ENCODE measurements at places on chromosomes 11 and 22.

DNA sequence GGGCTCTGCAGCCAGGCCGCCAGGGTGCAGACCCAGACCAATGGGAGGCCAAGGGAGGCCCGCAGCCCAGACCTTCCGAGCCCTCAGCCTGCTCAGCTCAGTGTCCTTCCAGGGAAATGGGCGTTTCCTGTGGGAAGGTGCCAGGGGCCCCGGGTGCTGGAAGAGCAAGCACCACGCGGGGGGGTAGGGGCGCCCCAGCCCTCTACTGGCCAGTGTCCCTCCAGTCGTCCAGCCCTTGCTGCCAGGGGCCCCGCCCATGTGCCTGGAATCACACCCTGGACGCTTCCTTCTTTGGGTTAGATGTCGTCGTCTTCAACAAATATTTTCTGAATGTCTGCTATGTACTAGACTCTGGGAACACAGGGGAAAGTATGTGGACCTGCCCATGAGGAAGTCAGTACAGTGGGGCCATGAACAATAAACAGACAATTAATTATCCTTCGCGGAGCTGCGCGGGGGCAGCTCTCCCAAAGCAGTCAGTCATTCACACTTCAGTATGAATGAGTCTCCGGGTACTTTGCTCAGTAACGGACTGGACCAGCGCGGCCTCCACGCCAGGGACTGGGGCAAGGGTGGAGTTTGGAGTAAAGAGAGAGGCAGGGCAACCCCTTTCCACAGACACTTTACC, 60.2 kb downstream of the CDKN1C start:
- DNase-seq = no peak

DNA sequence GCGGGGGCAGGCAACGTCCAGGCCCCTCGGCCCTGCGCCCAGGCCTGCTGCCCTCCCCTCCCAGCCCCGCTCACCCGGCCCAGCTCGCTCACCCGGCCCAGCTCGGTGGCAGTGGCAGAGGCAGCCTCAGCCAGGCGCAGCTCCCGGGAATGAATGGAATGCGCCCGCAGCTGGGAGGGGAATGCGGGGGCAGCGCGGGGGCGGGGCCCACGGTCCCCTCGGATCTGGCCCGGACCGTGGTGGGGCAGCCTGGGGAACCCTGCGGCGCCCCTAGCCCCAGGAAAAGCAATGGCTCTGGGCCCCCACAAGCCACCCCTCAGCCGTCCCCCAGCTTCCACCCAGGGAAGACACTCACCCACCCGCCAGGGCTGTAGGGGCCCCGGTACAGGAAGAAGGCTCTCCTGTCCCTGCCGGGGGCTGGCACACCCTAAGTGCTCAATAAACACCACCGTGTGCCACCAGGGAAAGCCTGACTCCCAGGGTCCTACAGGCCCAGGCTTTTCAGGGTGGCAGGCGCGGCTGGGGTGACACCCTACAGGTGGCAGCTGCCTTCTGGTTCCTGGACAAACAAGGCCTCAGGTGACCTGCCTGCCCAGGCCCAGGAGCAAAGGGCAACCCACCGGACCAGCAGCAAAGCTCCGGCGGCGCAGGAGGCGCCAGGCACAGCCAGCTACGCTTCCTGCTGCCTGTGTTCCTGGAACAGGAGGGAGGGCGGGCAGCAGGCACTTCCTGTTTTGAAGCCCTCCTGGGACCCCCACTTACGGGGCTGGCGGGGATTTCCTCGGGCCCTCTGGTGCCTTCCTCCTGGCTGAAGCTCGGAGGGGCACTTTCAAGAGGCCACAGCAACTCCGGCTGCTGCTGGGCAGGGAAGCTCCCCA, 13.8 kb downstream of the PLXNB2 start:
- DNase-seq = peak; percentile 36

DNA sequence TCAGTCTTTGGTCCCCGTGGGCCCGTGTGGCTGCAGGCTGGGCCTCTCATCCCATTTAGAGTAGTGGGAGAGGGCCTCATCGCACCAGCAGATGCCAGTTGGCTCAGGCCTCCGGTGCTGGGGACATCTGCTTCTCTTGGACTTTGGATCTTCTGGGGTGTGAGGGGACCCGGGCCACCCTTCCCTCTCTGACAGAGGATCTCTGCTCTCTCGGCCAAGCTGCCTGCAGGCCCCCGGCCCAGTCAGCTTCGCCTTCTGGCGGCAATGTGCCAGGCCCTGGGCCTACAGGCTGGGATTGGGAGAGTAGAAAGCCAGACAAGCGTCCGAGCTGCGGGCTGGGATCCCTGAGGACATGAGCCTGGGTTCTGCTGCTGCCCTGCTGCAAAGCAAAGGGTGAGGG, 15.0 kb upstream of the FGF3 start:
- DNase-seq = no peak

DNA sequence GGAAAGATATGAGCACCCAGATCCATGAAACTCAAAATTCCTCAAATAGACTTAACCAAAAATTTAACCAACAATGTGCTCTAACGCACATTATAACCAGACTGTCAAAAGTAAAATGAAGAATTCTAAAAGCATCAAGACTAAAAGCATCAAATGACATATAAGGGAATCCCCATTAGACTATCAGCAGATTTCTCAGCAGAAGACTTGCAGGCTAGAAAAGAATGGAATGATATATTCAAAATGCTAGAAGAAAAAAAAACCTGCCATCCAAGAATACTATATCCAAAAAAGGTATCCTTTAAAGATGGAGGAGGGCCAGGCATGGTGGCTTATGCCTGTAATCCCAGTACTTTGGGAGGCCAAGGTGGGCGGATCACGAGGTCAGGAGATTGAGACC, 117.5 kb upstream of the UBASH3B start:
- no peak for DNase-seq

GRCh38 chr22:22897091-22897490, 9.5 kb downstream of the IGLL5 start:
- no peak for DNase-seq

GRCh38 chr11:122746050-122746478, 90.5 kb downstream of the UBASH3B start:
- DNase-seq = no peak

DNA sequence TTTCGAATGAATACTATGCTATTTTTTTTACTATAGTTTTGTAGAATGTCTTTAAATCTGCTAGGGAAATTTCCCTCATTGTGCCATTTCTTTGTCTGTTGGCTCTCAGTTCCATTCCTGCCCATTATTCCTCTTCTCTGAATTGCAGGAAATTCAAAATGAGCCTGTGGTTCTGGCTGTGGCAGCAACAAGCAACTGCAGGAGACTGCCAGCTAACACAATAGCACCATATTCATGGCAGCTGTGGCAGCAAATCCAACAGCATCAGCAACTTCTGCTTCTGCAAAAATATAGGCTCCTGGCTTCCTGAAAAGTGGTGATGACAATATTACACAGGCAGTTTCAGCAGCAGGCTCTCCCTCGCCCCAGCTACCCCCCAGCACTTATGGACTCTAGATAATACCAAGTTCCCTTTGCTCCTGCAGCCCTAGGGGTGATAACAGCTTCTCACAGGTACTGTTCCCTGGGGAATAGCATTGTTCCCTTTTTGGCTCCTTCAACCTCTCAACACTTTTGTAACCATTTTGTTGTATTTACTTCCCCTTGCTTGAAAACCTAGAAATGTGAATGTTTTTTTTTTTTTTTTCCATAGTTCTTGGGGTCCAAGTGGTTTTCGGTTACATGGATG, 9.3 kb downstream of the PATE4 start:
- DNase-seq = no peak

- DNase-seq = no peak
Measured at GRCh38 chr11:13134886-13135285, 125.8 kb downstream of the RASSF10 start.

- no peak for DNase-seq
Measured at GRCh38 chr11:82927264-82927880, 25.8 kb downstream of the DDIAS start.

DNA sequence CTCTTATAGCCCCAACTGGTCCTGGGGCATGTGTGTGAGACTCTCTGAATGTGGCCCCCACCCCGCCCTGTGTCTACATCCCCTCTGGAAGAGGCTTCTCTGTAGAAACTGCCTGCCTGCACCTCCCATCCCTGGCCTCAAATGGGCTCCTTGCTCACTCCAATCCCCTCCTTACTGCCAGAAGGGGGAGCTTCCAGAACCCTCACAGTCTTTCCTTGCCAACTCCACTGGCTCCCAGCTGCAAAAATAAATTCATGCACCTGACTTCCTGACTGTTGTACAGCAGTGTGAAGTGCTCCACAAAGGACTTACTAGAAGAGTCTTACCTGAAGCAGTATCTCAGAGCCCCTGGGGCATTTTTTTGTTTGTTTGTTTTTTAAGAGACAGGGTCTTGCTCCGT, 15.2 kb upstream of the SERPIND1 start:
- no peak for DNase-seq

- no peak for DNase-seq
Measured at GRCh38 chr22:29205252-29205593, 473 bp upstream of the EMID1 start.

- no peak for DNase-seq
Measured at GRCh38 chr11:62498492-62499286, 47.9 kb downstream of the AHNAK start.

DNA sequence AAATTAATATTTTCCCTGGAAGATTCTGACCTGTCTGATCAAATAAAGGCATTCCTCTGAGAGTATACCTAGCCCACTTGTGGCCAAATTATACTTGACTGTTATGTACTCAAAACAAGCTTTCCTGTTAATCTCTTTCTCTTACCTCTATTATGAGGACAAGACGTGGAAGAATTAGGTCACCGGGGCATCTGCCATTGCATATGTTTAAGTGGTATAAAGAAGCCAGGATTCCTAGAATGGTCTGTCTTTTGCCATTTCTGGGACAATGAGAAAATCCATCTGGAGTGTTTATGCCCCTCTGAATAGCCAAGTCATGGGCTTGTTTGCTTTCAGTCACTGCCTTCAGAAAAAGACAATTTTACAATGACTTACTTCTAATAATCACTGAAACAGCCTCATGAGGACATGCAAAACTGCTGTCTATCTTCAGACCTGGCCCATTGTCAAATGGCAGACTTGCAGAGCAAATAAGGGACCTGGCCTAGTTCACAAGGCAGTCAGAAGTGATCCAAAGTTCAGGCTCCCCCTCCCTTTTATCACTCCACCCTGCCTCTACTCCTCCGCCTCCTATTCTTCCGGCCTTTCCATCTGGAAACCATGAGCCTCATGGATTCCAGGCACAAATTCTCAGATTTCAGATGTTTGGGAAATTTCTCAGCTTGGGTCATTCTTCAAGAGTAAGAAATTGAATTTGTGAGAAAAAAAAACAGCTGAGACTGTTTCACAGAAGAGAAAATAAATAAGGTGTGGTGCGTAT, 128.1 kb upstream of the LDLRAD3 start:
- DNase-seq = no peak

- no peak for DNase-seq
Measured at GRCh38 chr22:50153056-50153755, 17.3 kb upstream of the PANX2 start.

- DNase-seq = no peak
Measured at GRCh38 chr11:119120639-119121007, 757 bp upstream of the HINFP start.

GRCh38 chr11:66020618-66021357, 5.5 kb downstream of the CATSPER1 start:
- DNase-seq = no peak

- DNase-seq = no peak
Measured at GRCh38 chr11:134951305-134951700, 539.3 kb upstream of the B3GAT1 start.

- no peak for DNase-seq
Measured at GRCh38 chr11:61035526-61035835, 64.0 kb downstream of the CD6 start.

GRCh38 chr11:2256951-2257700, 13.3 kb downstream of the ASCL2 start:
- DNase-seq = no peak

GRCh38 chr11:41775296-41775695, 315.8 kb upstream of the LRRC4C start:
- DNase-seq = no peak

- DNase-seq = no peak
Measured at GRCh38 chr11:64621283-64622019, 30.4 kb downstream of the SLC22A12 start.

DNA sequence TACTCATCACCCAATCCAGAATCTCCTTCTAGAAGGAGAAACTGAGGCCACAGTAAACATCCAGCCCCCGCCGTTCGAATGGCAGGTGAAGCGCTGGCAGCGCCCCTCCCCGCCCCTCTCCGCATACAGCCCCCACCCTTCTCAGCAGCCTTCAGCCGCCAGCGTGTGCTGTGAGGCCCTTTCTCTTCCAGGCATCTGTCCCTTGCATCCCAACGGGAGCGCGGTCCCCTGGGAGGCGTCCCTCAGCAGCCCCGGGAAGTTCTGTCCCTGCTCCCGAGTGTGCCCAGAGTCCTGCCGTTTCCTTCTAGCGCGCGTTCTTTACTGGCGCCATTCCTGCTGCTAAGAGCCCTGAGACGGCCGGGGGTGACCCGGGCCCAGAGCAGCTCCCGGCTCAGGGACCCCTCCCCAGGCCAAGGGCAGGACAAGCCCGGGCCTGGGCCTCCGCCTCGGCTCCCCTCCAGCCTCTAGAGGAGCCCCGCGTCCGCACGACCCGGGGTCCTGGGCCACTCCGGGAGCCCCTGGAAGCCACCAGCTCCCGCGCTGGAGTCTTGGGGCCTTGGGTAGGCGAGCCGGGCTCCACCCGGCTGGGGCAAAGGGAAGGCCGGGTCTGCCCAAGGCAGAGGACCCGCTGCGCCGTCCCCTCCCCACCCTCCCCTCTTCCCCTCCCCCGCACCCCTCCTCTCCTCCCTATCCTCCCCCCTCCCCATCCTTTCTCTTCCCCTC, 450.4 kb downstream of the OPCML start:
- DNase-seq = no peak

GRCh38 chr11:57637626-57638004, 12.1 kb downstream of the YPEL4 start:
- DNase-seq = no peak

DNA sequence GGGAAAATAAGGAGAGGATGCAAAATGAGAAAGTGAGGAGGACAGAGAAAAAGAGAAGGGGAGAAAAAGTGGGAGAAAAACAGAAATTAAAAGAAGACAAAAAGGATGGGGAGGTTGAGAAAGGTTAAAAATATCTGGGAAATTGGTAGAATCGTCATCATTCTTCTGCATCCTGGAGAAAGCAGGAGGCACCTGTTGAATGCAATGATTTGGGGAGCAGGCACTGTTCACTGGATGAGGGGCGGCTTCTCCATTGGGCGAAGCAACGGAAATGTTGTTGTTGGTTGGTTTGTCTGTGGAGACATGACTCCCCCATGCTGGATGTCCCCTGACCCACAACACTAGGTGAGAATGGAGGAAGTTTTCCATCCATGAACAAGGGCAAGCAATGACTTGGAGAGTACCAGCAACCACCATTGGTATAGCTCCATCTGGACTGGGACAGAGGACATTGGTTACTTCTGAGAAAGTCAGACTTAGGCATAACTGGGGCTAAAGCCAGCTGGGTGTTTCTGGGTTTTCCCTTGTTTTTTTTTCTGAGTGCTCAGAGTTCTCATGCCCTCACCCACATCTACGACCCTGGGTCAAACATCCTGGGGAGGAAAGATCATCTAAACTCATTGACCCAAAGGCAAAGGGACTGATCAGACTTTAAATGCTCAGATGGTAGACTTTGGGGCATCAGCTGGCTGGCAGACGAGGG, 11.9 kb upstream of the CD44 start:
- no peak for DNase-seq

Data from C1 segment of cervical spinal cord (tissue), 14 donors.